ENCODE measurements at places on chromosomes 6 and 20.

GRCh38 chr20:62382306-62383198 is 4.4 kb upstream of the RPS21 start:
- DNase-seq, result peak; percentile 61

GRCh38 chr6:27392623-27393022 is 4.1 kb downstream of the ZNF391 start:
- no peak for DNase-seq

DNA sequence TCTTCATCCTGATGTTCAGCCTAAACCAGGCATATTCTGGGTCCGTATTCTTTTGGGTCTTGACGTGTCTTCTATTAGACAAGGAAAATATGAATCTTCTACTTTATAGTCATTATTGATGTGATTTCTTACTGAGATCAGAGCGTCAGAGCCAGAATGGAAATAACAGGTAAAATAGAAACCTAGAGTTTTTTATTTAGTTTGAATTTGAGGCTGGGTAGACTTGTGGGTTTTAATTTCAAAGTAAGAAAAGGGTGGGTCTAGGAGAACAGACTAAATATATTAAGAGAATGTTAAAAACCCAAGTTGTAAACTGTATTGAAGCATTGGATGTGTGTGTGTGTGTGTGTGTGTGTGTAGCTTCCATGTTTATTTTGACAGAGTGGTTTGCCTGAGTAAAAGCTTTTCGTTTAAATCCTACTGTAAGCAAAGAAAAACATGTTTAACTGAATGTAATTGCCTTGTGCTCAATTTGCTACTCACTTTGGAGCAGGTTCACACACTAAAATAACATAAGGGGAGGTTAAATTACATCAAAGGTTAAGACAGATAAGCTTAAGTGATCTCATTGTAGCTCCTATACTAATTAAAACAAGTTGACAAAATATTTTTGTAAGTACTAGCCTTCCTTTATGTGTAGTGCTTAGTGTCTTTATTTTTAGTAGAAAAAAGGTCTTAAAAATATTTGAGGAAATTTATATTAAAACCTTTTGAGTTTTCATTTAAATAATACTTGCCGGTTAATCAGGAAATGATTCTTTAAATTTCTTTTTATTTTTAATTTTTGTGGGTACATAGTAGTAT is 17.4 kb downstream of the HECA start:
- DNase-seq, result no peak

- DNase-seq, result no peak
These were observed 342.5 kb downstream of the CENPW start for GRCh38 chr6:126682440-126682839.

DNA sequence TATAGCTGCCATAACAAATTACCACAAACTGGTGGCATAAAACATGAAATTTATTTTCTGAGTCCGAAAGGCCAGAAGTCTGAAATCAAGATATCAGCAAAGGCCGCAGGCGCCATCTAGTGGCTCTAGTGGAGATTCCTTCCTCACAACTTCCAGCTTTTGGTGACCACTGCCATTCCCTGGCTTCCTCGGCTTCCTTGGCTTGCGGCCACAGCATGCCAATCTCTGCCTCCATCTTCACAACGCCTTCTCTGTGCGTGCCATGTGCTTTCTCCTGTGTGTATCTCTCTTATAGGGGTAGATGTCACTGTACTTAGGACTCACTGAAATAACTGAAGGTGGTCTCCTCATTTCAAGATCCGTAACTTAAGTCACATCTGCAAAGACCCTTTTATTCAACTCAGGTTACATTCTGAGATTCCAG is 5.4 kb upstream of the PLAGL1 start:
- peak; percentile 76 for DNase-seq

DNA sequence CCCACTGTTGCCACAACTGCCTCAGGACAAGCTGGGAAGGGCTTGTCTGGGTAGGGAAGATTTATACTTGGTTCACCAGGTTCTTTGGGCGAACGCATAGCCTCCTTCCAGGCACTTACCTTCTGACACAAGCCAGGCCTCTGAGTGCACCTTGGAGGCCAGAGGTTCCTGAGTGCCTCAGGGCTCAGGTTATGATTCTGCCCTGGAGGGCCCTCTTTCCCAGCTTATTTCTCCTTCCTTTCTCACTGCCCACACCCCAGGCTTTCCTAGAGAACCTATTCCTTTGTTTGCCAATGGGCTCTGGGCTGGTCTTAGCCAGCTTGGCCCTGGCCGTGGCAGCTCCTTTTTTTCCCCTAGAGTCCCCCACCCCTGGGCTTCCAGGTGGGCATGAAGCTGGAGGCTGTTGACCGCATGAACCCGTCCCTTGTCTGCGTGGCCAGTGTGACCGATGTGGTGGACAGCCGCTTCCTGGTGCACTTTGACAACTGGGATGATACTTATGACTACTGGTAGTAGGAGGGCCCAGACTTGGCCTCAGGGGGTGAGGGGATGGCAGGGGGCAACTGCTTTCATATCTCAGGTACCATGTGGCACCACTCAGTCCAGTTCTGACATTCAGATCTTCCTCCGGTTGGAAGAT is 25.0 kb downstream of the L3MBTL1 start:
- DNase-seq, result no peak

DNA sequence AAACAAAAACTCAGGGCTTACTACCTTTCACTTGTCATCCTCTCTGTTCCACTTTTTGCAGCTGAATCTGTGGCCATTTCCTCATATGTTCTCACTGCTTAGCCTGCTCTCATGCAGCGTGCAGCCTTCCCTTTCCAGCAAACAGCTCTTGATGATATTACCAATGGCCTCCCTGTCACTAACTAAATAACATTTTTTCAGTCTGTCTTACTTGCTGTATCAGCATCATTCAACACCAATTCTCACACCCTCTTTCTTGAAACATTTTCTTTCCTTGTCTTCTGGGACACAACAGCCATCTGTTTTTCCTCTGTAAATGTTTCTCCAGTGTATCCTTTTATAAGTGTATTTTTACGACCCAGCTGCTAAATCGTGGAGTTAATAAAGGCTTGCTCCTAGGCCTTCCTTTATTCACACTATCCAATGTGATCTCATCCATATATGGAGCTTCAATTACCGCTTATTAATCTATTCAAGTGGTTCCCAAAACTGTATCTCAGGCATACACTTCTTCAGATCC is 523.6 kb upstream of the RNF217 start:
- no peak for DNase-seq

Data from fibroblast of skin of right quadriceps (primary cell).